Esophagus muscularis mucosa (tissue), 4 donors: ENCODE measurements at places on chromosomes 2 and 18. TPM values are rescaled to one million over a fixed set of nuclear protein-coding genes. Genes with fewer than 3 reads are reported as not detected.

DNA sequence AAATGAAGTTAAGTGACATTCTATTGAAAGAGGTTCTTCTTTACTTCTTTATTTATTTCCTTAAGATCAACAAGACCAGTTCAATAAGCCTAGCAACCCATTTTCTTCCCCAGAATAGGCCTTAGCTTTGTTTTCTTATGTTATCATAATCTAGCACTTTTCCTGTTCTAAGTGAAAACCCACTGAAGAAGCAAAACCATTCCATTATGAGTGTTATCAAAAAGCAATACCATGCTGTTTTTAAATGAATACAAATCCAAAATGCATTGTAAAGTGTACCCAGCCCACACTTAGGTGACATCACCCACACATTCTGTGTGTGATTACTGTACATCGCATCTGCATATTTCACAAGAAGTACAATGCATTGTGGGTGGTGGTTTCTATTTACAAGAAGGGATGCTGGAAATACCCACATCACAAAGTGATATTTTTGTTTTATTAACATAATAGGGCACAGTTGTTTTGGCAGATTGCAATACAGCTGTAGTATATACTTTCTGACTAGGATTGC, 679.5 kb downstream of the KCNJ3 start:
- H3K27ac ChIP-seq = no peak overlapping the region
- H3K4me3 ChIP-seq = no peak overlapping the region
- no peaks in the 10 kb centered on the region for H3K4me1 ChIP-seq
- H3K36me3 ChIP-seq = no peaks in the 10 kb centered on the region

DNA sequence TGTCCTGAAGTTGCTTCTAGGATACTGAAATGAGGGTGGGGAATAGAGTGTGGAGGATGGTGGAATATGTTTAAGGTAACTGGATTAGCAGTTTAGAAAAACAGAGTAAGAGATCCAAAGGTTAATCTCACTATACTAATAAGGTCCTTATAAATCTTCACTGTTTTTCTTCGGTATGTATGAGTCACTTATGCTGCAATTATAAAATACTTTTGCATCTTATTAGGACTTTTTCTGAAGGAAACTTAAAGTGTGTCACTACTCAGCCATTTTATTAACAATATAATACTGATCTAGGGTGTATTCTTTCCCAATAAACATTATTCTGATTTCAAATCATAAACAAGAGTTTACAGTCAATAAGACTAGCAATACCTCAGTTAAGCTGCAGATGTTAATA, 182.3 kb downstream of the ZNF521 start:
- DNase-seq = no peak
- H3K4me1 ChIP-seq = no peaks in the 10 kb centered on the region
- no peaks in the 10 kb centered on the region for H3K36me3 ChIP-seq
- no peak overlapping the region for H3K27ac ChIP-seq

TLX2 gene
- not detected for total RNA-seq

DPP4 gene
- total RNA-seq = 2.2 TPM
